Activated T-cell treated with anti-CD3 and anti-CD28 coated beads, Interleukin-2, amount 50 U/mL, for 24 hours (primary cell): ENCODE measurements at places on chromosomes 6 and 20.

GRCh38 chr6:133017581-133017980 is 203.2 kb downstream of the RPS12 start:
- no peak for DNase-seq

DNA sequence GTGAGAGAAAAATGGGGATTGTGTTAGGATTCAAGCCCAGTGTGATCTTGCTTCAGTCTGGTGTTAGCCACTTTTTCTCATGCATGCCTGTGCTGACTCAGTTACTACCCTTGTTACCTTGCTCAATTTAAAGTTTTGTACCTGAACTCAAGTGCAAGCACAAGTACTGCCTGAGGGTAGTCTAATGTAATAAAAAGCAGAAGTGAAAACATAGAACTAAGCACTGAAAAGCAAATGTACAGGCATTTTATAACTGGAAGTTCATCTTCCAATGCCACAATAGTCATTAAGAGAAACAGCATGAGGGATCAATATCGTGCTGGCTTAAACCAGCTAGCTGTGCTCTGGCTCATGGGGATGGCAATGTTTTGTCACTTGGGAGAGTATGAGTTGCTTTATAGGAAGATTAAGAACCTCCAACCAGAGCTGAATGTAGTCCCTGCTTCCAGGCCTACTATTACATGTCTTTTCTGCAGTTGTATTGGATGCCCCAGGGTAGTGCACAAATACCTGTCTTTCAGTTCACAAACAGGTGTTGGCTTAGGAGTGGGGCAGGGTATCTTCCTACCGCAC is 48.7 kb downstream of the SLC35F1 start:
- DNase-seq: no peak

GRCh38 chr6:33784787-33785186 is 4.1 kb downstream of the LEMD2 start:
- DNase-seq: no peak

DNA sequence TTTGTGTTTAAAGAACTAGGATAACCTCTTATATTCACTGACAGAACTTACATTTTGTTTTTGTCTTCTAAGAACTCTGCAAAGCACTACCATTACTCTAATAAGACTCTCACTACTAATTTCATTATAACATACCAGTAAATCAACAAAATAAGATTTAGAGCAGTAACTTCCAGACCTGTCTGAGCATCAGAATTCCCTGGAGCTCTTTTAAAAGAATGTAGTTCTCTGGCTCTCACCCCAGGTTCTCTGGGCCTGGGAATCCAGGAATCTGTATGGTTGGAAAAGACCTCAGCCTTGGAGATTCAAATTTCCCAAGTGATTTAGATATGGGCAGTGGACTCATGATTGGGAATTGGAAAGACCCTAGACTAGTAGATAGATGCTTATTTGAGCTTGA is 89.4 kb downstream of the JAG1 start:
- DNase-seq: no peak

- no peak for DNase-seq
These were observed 88.4 kb downstream of the MAFB start for GRCh38 chr20:40600441-40601219.

- no peak for DNase-seq
These were observed 1044.7 kb downstream of the KIF16B start for GRCh38 chr20:15528391-15529111.

GRCh38 chr6:124223611-124224345 is 420.1 kb downstream of the NKAIN2 start:
- DNase-seq: no peak

DNA sequence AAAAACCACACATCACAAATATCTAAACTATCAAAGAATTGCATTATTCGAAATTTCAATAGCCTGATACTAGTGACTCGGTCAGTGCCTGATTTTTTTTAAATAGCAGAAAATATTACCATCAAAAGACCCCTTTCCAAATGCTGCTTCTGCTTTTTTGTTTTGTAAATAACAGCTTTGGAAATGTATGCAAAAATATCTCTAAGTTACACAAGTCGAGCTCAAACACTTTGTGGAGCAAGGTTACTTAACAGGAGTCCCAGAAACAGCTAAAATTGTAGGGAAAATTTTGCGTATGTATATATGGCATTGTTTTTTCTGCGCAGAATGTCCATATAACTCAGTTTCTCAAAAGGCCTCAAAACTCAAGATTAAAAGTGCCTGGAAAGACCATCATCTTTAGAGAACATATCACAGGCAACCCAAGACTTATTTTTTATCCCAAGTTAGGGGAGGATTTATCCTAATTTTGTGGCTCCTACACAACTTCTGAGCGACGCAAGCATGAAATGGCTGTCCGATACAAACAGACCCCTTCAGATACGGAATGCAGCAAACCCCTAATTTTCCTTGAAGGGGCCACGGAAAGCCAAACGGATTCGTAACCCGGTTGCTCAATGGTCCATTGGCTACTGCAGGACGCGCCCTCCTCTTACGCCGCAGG is 1.3 kb downstream of the CEP85L start:
- no peak for DNase-seq

- DNase-seq: no peak
These were observed 54.6 kb downstream of the NPEPL1 start for GRCh38 chr20:58747211-58747610.

DNA sequence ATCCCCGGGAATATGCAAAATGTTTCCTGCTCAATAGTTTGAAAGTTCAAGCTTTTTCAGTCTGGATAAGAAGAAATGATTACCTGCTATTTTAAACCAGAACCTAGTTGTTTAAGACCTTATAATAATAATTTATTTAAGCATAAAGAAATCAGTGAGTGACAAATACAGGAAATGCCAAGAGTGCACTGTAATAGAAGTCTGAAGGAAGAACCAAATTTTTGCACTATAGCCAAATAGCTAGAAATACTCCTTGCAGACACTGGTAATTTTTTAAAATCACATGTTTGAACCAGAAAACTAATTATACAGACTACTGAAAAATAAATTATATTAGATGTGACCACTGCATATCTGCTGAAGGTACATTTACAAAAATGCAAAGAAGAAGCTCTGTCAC is 93.2 kb downstream of the MMS22L start:
- no peak for DNase-seq

GRCh38 chr6:63558278-63558677 is 14.0 kb upstream of the LOC128125822 start:
- DNase-seq: no peak

- DNase-seq: peak; percentile 80
These were observed 1.0 kb downstream of the NCOA6 start for GRCh38 chr20:34824452-34824805.

GRCh38 chr6:68059261-68059660 is 575.8 kb upstream of the ADGRB3 start:
- DNase-seq: no peak

- DNase-seq: no peak
These were observed 67.6 kb downstream of the BLOC1S5 start for GRCh38 chr6:7996538-7997111.

DNA sequence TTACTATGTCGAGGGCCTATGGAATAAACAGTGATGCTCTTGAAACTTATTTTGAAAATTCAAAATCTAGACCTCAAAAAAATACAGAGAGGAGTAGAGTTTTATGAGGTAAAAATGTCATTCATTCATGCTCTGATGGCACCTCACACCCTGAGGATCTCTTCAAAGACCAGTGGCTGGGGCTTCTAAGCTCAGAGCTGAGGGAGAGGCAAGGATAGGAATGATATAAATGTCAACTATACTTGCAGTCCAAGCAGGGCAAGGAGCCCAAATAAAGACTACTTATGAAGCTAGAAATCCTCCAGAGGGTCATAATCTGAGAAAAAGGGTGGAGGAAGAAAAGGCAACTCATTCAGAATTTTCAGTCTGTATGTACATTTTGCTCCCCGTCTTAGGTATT is 136.7 kb upstream of the CARMIL1 start:
- DNase-seq: no peak

- no peak for DNase-seq
These were observed 34.9 kb downstream of the GPLD1 start for GRCh38 chr6:24454452-24454851.

- no peak for DNase-seq
These were observed 1.1 kb upstream of the VWA7 start for GRCh38 chr6:31778193-31778592.

- no peak for DNase-seq
These were observed 3.1 kb downstream of the SYNJ2 start for GRCh38 chr6:157984686-157985225.

DNA sequence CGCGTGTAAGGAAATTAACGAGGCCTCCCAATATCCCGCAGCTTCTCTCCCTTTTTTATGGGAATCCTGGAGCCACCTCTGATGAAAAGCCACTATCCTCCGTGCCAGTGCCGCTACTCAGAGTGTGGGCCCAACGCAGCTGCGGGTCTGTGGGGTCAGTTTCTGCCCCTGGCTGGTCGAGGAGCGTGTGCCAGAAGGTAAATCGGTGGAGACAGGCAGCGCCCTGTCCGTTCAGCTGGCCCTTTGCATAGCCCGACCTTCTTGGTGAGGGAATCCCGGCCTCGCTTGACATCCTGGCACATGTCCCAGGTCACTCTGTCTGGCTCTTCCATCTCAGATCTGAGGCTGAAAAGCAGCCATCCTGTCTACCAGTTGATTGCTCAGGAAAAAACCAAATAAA is 4.6 kb downstream of the THBS2 start:
- no peak for DNase-seq

- peak; percentile 41 for DNase-seq
These were observed 906 bp upstream of the COL12A1 start for GRCh38 chr6:75206576-75207342.

- DNase-seq: no peak
These were observed 89.4 kb downstream of the PDE10A start for GRCh38 chr6:165573671-165574070.

DNA sequence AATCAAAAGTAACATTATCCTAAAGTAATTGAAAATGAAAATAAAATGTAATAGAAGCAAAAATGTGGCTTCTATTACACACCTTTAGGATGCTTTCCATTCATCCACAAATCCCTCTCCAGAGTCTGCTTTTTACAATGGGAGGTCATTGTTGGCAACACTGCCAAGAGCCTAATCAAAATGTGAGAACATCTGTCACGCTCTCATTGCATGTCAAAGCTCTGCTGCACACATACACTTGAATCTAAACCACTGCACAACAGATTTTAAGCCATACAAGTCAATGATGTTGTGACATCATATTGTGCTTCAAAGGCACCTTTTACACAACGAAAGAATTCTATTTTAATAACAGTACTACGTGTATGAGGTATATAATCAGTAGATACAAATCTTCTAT is 82.1 kb downstream of the PREP start:
- no peak for DNase-seq

GRCh38 chr6:143679041-143679440 is 1.3 kb downstream of the PHACTR2 start:
- DNase-seq: no peak

- DNase-seq: no peak
These were observed 220.7 kb upstream of the CITED2 start for GRCh38 chr6:139595183-139595582.

GRCh38 chr20:50663095-50663821 is 28.1 kb downstream of the RIPOR3 start:
- no peak for DNase-seq

DNA sequence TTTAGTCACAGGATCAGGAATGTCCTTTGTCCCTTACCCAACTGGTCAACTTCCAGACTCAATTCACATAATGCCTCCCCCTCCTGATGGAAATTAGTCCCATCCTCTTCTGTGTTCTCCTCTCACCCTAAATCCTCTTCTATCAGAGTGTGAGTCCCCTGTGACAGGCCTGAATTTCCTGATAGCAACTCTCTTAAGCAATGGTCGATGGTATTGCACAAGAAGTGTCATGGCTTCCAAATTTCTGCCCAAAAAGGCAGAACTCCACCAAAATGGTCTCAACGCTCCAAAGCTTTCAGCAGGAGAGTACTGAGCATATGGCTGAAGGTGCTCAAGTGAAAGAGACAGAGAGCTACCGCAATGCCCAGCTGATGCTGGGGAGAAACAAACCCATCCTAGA is 2.4 kb downstream of the PREP start:
- no peak for DNase-seq

- no peak for DNase-seq
These were observed 57.9 kb downstream of the ISM1 start for GRCh38 chr20:13278812-13279570.

- no peak for DNase-seq
These were observed 139.2 kb upstream of the PLN start for GRCh38 chr6:118408863-118409262.

GRCh38 chr6:141562186-141562811 is 570.4 kb upstream of the GJE1 start:
- DNase-seq: peak; percentile 40
